ENCODE measurements at places on chromosomes 12 and 14. TPM values are rescaled to one million over a fixed set of nuclear protein-coding genes. Genes with fewer than 3 reads are reported as not detected.

The KLRF1 gene
- total RNA-seq = not detected

The GUCY2C gene
- not detected for total RNA-seq

The TBX3 gene
- total RNA-seq = 17.1 TPM

The FRMD6 gene
- total RNA-seq = 9.1 TPM

The NPFF gene
- total RNA-seq = not detected

- no peak for DNase-seq
Measured at GRCh38 chr12:106226884-106227640, 20.8 kb downstream of the CKAP4 start.

DNA sequence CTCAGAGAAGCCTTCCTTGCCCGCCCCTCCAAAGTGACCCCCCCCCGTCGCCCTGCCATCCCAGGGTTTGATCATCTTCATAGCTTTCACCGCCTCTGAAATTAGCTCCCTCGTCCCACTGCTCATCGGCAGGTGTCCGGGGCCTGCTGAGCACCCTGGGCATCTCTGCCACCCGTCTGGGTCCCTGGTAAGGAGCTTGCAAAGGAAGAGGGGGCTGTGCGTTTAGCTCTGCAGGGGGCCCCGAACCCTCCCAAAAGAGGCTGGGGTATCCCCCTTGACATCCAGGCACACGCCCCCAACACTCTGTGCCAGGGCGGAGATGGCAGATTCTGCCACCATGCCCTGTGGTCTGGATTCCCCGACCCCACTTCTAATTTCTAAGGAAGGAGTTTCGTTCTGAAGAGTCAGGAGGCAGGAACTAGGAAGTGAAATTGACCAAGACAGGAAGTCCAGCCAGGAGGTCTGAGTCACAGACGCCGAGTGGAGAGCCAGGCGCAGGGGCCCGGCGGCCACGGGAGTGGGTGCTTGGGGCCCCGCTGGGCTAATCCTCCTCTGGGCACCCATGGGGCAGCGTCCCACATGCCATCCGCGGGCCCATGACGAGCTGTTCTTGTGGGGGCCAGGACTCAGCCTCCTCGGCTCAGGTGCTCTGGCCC, 95.7 kb downstream of the RFLNA start:
- DNase-seq = peak; percentile 89

- DNase-seq = no peak
Measured at GRCh38 chr12:70692681-70693288, 55.6 kb upstream of the PTPRB start.

- DNase-seq = no peak
Measured at GRCh38 chr14:77130386-77130785, 11.2 kb downstream of the ZDHHC22 start.

DNA sequence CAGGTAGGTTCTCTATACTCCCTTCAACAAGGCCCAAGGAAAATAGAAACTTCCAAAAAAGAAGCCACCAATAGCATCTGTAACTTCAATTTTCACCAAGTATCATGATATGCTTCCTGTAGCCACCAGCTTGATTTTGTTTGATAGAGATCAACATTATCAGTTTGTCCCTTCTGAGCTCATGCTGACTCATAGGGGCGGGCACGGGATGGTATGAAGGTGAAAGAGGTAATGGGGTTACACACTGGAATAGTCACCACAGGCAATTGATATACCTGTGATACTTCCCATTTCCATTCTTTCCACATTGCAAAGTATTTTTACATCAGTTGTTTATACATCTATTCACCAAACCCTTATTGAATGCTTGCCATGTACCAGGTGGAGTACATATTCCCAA, 134.1 kb downstream of the KCNA5 start:
- no peak for DNase-seq

- no peak for DNase-seq
Measured at GRCh38 chr12:113880326-113880725, 85.8 kb downstream of the RBM19 start.

DNA sequence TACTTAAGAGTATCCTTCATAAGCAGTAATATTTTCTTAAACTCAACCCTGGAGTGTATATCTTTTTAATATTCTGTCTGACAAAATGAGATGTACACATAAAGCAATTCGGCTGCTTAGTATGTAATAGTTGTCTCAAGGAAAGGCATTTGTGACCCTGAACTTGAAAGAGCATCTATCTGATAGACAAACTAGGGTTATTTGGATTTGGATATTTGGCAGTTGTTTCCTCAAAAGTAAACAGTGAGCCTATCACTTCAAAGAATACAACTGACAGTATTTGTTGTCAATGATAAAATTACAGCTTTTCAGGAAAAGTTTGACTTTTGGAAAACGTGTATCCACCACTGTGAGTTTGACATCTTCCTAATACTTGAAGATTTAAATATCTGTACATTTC, 123.4 kb downstream of the TGFB3 start:
- DNase-seq = no peak

DNA sequence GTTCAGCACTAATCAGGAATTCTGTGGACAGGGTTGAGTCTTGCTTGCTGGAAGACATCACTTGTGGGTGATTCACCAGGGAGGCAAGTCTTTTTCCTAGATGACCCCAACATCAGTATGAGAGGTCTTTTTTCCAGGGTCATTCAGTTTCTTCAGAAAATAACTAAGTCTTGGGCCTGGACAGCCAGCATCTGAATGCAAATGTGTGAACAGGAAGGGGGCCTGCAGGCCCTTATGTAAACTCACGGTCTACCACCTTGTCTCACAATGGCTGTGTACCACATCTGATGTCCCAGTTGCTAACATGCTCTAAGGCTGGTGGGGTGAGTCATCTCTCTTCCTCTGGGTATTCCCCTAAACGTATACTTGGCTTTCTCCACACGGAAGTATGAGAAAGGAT, 79.2 kb downstream of the HECTD4 start:
- DNase-seq = no peak

GRCh38 chr12:130031571-130032189, 127.9 kb upstream of the TMEM132D start:
- peak; percentile 76 for DNase-seq

All from cardiac septum (tissue), 1 donor.